ENCODE measurements at places on chromosomes 3 and 15. TPM values are rescaled to one million over a fixed set of nuclear protein-coding genes. Genes with fewer than 3 reads are reported as not detected.

EIF5A2 gene
- total RNA-seq: 4.2 TPM

- peaks cover 9% of the 10 kb centered on the region for H3K4me1 ChIP-seq
- no peaks in the 10 kb centered on the region for H3K27me3 ChIP-seq
- H3K4me3 ChIP-seq: no peak overlapping the region
- H3K27ac ChIP-seq: no peak overlapping the region
- DNase-seq: no peak
Measured at GRCh38 chr3:129557548-129557894, 14.5 kb downstream of the H1-8 start.

MUSTN1 gene
- not detected for total RNA-seq

DNA sequence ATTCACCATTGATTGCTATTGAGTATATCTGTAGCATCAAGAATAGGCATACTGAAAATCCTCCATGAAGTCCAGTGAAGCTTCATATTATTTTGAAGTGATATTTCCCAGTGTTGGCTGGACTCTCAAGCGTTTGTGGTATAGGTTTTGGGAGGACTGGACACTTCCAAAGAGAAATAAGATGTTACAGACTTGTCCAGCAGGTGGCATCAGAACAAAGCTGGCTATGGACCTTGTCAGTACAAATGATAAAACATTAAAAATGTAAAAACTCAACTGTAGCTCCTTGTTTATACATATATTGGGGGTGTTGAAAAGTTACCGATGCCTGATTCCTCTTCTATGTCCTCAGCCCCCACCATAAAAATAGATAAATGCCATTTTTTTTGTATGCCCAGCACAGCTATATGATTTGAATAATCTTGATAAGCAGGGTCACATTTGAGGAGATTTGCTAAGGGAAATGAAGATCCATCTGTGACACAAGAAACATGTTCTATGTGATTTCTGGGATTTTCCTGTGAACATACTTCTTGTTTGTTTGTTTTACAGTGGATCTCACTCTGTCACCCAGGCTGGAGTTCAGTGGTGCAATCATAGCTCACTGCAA, 54.5 kb upstream of the GOLGA6B start:
- no peaks in the 10 kb centered on the region for H3K4me1 ChIP-seq
- no peak for DNase-seq
- H3K36me3 ChIP-seq: no peaks in the 10 kb centered on the region
- H3K27me3 ChIP-seq: no peaks in the 10 kb centered on the region
- no peak overlapping the region for H3K27ac ChIP-seq

- no peaks in the 10 kb centered on the region for H3K36me3 ChIP-seq
- DNase-seq: no peak
- H3K27me3 ChIP-seq: no peaks in the 10 kb centered on the region
- peak overlapping the region; percentile 84 for H3K27ac ChIP-seq
- H3K4me3 ChIP-seq: no peak overlapping the region
Measured at GRCh38 chr15:27094235-27094634, 123.3 kb downstream of the GABRG3 start.

- H3K4me3 ChIP-seq: peak overlapping the region; percentile 45
- peaks cover 17% of the 10 kb centered on the region for H3K4me1 ChIP-seq
- peaks cover 46% of the 10 kb centered on the region for H3K27me3 ChIP-seq
- H3K36me3 ChIP-seq: no peaks in the 10 kb centered on the region
- peak; percentile 96 for DNase-seq
Measured at GRCh38 chr15:78618490-78618934, 2.3 kb downstream of the CHRNA3 start.

UROC1 gene
- total RNA-seq: not detected

DNA sequence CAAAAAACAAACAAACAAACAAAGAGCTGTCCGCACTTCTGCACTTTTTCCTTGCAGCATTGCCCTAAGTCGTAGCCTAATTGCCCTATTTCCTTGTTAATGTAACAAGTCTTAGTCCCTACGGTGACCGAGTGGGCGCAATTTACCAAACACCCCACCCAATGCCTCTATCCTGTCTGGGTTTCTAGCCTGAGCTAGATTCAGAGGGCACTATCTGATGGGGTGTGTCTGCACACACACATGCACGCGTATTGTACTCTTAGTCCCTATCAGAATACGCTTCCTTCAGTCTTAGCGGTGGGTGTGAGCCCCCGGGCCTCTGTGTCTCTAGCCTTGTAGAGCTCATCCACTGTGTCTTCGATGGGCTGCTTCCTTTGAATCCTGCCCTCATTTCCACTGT, 125.9 kb upstream of the DLG1 start:
- peaks cover 56% of the 10 kb centered on the region for H3K4me1 ChIP-seq
- H3K4me3 ChIP-seq: no peak overlapping the region
- peaks cover 5% of the 10 kb centered on the region for H3K27me3 ChIP-seq

DNA sequence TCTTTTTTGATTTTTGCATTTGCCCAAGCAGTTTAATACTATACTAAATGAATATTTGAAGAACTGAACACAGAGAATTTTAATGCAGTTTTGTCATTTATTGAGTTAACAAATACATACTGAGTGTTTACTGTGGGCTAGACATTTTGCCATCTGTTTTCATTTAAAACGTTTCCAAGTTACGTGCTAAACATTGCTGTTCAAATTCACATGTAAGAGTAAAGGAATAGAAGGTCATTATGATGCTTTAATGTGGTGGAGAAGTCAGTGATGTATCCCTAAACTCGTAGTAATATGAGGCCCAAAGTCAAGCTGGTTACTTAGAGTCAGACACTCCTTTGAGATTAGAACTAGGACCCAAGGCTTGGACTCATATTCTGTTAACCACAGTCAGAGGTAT, 49.4 kb downstream of the CRYBG3 start:
- DNase-seq: no peak
- no peaks in the 10 kb centered on the region for H3K36me3 ChIP-seq
- peaks cover 5% of the 10 kb centered on the region for H3K27me3 ChIP-seq
- H3K4me3 ChIP-seq: no peak overlapping the region
- no peak overlapping the region for H3K27ac ChIP-seq

ARL14 gene
- total RNA-seq: not detected

MBD4 gene
- 26.6 TPM for total RNA-seq

GRCh38 chr15:29044503-29044901, 158.7 kb downstream of the APBA2 start:
- H3K27me3 ChIP-seq: no peaks in the 10 kb centered on the region
- no peak for DNase-seq
- peak overlapping the region; percentile 59 for H3K27ac ChIP-seq
- no peak overlapping the region for H3K4me3 ChIP-seq
- no peaks in the 10 kb centered on the region for H3K36me3 ChIP-seq
- H3K4me1 ChIP-seq: peaks cover 35% of the 10 kb centered on the region

ALDH1A2 gene
- total RNA-seq: 26.2 TPM

RAB8B gene
- total RNA-seq: 20.2 TPM

CADM2 gene
- total RNA-seq: 3.1 TPM

- peaks cover under 1% of the 10 kb centered on the region for H3K4me1 ChIP-seq
- DNase-seq: no peak
- H3K4me3 ChIP-seq: no peak overlapping the region
- no peak overlapping the region for H3K27ac ChIP-seq
- no peaks in the 10 kb centered on the region for H3K27me3 ChIP-seq
- H3K36me3 ChIP-seq: peaks cover 34% of the 10 kb centered on the region
Measured at GRCh38 chr3:13491206-13491974, 11.3 kb downstream of the HDAC11 start.

- peak overlapping the region; percentile 49 for H3K27ac ChIP-seq
- peaks cover 5% of the 10 kb centered on the region for H3K36me3 ChIP-seq
- no peak overlapping the region for H3K4me3 ChIP-seq
- H3K27me3 ChIP-seq: no peaks in the 10 kb centered on the region
- no peak for DNase-seq
Measured at GRCh38 chr3:142127941-142128658, 21.2 kb downstream of the TFDP2 start.

PLSCR2 gene
- 0.31 TPM for total RNA-seq

DNA sequence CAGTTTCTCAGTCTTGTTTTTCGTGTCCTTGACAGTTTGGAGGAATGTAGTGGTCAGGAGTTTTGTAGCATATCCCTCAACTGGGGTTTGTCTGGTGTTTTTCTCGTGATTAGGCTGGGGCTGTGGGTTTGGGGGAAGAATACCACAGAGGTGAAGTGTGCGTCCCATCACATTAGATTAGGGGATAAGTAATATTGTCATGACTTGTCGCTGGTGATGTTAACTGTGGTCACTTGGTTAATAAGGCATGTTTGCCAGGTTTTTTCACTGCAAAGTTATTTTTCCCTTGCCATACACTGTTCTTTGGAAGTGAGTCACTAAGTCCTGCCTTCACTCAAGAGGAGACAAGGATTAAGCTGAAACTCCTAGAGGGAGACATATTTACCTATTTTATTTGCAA, 39.1 kb downstream of the PAK2 start:
- H3K4me1 ChIP-seq: peaks cover 20% of the 10 kb centered on the region
- no peak overlapping the region for H3K4me3 ChIP-seq
- peak overlapping the region; percentile 47 for H3K27ac ChIP-seq
- H3K36me3 ChIP-seq: peaks cover 34% of the 10 kb centered on the region
- no peak for DNase-seq

SAMMSON gene
- total RNA-seq: not detected

PARP15 gene
- total RNA-seq: 0.27 TPM

ATP13A5 gene
- not detected for total RNA-seq

DNA sequence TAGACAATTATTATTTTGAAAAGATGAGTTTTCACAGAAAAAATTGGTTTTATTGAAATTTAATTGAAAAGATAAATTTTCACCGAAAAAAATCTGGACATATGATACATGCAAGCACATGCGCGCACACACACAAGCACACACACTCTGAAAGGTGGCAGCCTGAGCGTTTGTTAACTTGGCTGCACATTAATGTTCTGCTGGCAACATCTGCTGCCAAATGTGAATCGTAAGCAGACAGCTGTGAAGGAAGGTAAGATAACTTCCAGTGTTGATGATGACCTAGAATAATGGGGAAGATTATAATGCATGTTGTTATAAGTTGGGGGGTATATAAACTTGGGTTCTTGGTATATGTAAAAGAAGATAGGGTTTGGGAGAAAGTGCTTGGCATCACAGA, 18.4 kb upstream of the CMTM7 start:
- DNase-seq: no peak
- H3K4me1 ChIP-seq: no peaks in the 10 kb centered on the region
- no peak overlapping the region for H3K4me3 ChIP-seq
- H3K36me3 ChIP-seq: no peaks in the 10 kb centered on the region
- H3K27me3 ChIP-seq: no peaks in the 10 kb centered on the region
- H3K27ac ChIP-seq: no peak overlapping the region

DNA sequence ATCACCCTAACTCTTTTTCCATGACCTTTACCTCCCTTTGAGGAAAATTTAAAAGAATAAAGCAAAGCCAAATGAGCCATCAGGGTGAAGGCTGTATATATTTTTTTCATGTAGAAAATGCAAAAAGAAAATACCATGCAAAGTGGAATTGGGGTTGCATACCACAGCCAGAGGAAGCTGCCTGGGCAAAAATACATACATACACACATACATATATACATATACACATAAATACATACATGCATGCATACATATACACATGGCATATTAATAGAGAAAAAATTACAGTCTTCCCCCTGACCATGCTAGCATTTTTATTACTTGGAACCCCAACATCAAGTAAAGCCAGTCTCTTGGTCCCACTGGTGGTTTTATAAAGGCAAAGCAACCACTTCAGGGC, 63.7 kb upstream of the TMCO5A start:
- no peak for DNase-seq
- H3K36me3 ChIP-seq: no peaks in the 10 kb centered on the region
- H3K4me3 ChIP-seq: no peak overlapping the region
